A673 (cell line): ENCODE measurements at places on chromosomes 1 and 21.

DNA sequence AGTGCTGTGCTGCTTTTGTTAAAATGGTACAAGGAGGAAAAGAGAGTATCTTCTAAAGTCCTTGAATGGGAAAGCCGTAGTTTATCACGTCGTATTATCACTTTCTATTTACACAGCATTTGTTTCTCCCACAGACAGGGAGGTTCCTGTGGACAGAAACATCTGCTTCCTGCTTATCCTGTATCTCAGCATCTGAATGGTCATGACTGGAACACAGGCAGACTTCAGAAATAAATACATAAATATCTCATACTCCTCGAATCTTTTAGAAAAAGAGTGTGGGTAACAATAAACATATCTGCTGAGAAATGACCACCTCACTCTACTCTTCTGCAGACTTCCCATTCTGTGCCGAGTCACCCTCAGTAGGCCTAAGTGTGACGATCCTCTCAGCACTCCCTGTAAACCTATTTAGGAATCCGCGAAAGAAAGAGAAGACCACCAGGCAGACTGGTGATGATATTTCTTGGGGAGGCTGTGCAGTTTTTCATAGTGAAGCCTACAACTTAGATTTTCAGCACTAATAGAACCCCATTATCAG is 393.5 kb downstream of the SMYD3 start:
- no peak for DNase-seq

- no peak for DNase-seq
These were observed 117.6 kb downstream of the LEPR start for GRCh38 chr1:65538086-65538485.

GRCh38 chr1:6373961-6374720 is 19.4 kb downstream of the ACOT7 start:
- no peak for DNase-seq

- DNase-seq: no peak
These were observed 194.3 kb downstream of the KCTD3 start for GRCh38 chr1:215761446-215761845.

DNA sequence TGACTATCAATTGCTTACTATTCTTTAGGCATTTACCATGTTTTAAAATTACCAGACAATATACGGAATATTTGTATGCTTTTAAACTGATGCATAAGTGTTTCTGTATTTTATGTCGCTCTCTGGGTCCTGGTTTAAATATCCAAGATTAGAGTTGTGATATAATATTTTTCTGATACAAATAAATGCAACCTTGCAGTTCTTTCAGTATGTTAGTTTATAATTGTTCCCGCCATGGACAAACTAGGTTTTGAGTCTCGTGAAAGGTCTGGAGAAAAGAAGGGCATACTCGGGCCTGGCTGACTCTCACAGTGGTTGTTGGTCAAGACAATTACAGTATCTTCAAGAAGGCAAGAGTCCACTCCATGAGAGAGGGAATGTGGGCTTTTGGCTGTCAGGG is 72.6 kb upstream of the AJAP1 start:
- no peak for DNase-seq

DNA sequence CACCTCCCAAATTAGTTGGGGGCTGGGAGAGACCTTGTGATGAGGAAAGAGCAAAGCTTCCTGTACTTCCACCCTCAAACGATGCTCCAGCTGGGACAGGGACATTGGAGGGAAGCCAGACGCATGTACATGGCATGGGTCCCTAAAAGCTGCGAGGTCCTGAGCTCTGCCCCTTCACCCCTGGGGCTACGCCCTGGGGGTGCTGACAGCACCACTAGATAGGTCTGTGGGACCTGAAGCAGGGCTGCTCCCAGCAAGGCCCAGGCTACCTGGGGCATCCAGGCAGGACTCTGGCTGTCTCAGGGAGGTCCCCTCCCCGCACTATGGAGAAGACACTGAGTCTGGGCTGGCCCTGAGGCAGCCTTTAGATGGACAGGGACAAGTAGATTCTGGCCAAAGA is 83.4 kb downstream of the DMRTB1 start:
- no peak for DNase-seq

DNA sequence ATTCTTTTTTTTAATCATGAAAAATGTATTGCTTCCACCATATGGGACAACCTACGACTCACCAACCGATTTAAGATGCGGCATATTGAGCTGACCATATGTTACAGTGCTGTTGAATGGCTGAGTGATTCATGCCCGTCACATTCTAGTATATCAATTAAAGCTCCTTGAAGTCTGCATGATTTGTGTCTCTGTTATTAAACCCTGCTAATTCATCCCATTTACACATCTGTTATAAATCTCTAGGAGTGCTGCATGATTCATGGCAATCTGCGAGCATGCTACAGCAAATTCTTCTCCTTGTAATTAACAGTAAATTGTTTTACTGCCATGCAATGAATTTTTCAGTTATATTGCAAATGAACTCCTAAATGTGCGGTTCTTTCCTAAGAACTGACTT is 239.8 kb downstream of the USH2A start:
- peak; percentile 45 for DNase-seq

GRCh38 chr1:54335755-54336108 is 70.5 kb downstream of the SSBP3 start:
- DNase-seq: peak; percentile 29

- DNase-seq: no peak
These were observed 88.1 kb downstream of the COP1 start for GRCh38 chr1:176118985-176119384.

DNA sequence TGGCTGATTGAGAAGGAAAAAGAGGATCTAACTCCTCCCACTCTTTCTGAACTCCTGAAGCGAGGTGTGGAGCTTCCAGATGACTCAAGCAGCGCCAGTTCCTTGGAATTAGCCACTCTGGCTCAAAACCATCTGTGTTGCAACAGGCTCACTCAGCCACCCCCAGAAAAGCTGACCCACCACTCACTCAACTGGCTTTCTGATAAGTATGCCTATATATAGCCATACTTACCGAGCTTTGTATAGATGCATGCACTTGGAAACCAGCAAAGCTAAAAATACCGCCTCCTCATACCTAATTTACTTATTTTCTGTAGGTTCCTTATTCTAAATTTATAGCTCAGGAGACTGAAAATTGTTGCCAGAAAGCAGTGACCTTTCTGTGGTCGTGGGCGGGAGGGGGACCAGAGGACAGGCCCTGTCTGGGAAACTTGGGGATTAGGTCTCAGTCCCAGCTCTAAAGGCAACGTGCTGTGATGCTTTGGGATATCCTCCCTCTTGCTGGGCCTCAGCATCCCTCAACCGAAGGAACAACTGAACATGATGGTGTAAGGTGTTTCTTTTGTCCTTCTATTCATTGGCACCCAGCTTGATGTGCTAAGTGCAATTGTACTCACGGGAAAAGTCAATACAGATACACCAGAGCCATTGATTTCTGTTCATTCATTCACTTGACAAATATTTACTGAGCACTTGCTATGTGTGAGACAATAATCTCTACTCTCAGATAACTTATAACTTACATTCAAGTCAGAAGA is 65.7 kb downstream of the NENF start:
- DNase-seq: no peak

- DNase-seq: peak; percentile 18
These were observed 120.2 kb downstream of the MRPL39 start for GRCh38 chr21:25487046-25487594.

- no peak for DNase-seq
These were observed 10.7 kb upstream of the ELOA start for GRCh38 chr1:23732363-23733224.

DNA sequence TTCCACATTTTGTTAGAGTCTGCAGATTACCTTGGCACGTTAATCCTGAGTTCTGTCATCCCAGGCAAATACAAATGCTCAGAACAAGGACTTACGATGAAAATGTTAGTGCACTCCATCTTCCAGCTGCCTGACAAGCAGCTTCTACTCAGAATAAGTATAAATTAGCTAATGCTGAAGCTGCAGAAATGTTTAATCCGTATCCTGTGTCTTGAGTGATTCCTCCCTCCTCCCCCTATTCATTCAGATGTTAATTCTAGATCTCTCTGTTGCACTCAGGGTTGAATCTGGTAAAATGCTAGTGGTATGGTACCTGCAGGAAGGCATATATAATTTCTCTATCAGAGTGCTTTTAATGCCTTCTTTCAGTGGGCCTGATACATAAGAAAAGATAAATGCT is 39.8 kb downstream of the CNN3 start:
- no peak for DNase-seq

- no peak for DNase-seq
These were observed 414.2 kb upstream of the C1orf87 start for GRCh38 chr1:60487565-60488345.

GRCh38 chr1:15262706-15263105 is 15.7 kb downstream of the FHAD1 start:
- no peak for DNase-seq

DNA sequence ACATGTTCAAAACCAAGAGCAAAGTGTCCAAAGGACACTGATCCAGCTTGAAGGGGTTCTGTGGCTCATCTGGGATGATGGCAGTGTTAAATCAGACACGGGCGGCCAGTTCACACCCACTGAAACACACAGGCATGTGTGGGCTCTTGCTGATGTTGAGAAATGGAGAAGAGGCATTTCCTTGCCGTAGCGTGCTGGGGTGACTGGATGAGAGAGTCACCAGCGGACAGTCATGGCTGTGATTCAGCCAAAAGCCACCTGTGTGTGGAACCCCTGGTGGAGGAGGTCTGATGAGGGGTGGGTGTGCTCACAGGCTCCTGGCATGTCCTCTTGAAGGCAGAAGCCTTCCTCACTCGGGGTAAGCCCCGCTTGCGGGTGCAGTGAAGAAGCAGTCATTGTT is 7.2 kb downstream of the C1orf35 start:
- no peak for DNase-seq

DNA sequence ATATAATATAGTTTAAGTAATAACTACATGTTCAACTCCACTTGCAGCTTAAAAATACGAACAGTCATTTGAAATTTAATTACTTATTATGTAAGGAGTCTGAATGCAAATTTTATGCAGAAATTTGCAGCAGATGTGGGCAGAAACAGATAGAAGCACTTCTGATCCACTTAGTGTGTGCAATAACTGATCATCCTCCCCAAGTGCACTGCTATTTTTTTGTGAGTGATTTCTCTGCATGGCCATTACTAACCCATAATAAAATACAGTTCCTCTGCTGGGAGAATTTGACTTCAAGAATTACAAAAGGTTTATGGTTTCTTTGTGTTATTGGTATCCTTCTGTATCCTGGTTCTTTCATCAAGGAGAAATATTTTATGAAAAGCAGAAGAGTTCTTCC is 611.5 kb upstream of the RGS18 start:
- peak; percentile 3 for DNase-seq

DNA sequence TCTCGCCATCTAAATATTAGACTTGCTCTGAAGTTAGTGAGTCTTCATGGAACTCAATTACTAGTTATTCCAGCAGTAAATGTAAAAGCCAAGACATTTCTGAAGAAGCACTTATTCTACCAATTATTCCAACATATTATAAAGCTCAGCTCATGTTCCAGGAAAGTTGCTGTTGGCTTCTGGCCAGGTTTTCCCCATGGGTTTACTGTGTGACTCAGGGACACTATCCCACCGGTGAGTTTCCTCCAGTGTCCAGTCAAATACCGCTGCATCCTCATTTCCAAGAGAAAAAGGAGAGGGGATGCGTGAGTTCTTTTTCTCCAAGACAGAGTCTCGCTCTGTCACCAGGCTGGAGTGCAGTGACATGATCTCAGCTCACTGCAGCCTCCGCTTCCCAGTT is 9.2 kb upstream of the HHIPL2 start:
- DNase-seq: no peak

- no peak for DNase-seq
These were observed 1077.4 kb upstream of the ADGRL4 start for GRCh38 chr1:80083892-80084291.

DNA sequence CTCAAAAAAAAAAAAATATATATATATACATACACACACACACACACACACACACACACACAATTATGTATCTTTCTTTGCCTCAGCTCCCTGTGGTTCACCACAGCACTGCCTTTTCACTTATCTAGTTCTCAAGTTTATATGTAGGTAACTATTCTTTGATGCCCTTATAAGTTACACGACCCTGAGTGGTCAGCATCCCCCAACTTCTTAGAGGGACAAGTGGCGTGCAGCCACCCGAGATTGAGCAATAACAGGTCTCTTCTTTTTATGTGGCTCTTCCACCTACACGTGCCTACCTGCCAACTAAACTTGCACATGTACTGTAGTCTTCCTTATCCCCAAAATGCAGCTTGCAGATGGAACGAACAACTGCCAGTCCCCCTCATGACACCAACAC is 120.8 kb downstream of the GABPA start:
- no peak for DNase-seq

GRCh38 chr1:52125736-52126359 is 16.0 kb upstream of the ZFYVE9 start:
- no peak for DNase-seq

DNA sequence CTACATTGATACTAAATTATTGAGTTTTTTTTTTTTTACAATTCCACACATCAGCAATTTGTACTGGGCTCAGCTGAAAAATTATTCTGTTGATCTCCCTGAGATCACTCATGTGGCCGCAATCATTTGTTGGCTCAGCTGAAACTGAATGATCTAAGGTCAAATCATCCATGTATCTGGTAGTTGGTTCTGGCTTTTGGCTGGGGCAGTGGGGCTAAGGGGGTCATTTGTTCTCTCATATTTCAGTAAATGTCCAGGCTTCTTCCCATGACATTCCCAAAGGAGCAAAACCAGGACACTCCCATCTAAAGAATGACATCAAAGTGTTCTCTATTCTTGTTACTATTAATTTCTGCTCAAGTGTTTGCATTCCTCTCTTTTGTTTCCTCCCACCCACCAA is 806.7 kb upstream of the ADGRL2 start:
- DNase-seq: no peak

- DNase-seq: no peak
These were observed 26.2 kb upstream of the CYYR1 start for GRCh38 chr21:26599261-26599660.

GRCh38 chr1:32073299-32074229 is 825 bp downstream of the TMEM39B start:
- peak; percentile 95 for DNase-seq

DNA sequence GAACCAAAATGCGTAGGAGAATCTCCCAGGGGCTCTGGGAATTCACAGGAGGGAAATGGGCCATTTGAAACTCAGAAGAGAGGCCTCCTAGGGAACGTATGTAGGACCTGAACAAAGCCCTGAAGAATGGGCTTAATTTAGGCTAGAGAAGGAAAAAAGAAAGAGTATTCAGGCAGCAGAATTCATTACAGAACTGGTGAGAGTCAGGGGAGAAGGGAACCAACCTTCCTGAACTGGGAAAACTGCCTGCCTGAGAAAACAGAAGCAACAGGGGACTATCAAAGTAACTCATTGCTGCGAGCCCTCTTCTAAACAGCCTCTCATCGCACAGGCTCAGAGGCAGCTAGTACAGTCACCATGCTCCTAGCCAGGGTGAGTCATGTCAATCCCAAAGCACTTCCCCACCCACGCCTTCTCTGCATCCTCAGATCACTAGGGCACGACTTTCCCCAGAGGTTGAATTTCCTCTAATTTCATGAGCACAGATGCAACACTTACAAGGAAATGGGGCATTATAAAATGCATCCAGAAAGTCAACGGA is 98.1 kb downstream of the ADSS2 start:
- peak; percentile 84 for DNase-seq

- DNase-seq: no peak
These were observed 326.7 kb upstream of the VAMP3 start for GRCh38 chr1:7444363-7444762.

GRCh38 chr1:14852291-14852690 is 253.8 kb downstream of the KAZN start:
- no peak for DNase-seq

GRCh38 chr1:208233978-208234377 is 10.2 kb downstream of the PLXNA2 start:
- DNase-seq: no peak
